ENCODE measurements at places on chromosomes 11 and 22.

- DNase-seq = no peak
Measured at GRCh38 chr11:111574373-111575225, 27.6 kb upstream of the SIK2 start.

DNA sequence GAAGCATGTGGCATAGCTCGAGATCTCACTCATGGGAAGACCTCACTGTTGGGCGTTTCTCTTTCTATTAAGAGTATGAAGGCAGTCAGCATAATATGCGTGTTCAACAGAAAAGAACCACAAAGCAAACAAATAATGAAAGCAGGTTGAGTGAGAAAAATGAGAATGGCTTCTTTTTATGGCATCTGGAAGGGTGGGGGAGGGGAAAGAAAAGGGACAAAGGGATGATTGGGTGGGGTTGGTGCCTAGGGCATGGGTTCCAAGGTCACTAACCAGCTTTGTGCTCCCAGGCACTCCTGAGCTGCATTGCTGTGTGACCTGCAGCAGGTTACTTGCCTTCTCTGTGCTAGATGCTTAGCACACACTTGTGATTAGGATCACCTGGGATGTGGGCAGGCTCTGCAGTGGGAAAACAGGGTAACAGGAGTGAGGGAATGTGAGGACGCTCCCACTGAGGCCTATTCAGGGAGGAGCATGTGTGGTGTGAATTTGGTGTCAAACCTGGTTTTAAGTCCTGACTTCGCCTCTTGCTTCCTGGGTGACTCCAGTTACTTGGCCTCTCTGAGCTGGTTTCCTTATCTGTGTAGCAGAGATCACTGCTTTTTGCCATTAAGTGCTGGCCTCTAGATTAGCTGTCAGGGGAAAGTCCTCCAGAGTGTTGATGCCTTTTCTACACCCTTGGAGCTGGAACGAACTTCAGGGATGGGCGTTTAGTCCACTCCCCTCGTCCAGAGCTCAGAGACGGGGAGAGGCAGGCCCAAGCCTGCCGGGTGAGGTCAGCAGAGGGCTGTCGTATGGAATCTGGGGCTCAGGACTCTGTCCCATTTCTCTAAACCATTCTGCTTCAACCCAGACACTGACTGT, 74.8 kb downstream of the KIAA1671 start:
- no peak for DNase-seq

DNA sequence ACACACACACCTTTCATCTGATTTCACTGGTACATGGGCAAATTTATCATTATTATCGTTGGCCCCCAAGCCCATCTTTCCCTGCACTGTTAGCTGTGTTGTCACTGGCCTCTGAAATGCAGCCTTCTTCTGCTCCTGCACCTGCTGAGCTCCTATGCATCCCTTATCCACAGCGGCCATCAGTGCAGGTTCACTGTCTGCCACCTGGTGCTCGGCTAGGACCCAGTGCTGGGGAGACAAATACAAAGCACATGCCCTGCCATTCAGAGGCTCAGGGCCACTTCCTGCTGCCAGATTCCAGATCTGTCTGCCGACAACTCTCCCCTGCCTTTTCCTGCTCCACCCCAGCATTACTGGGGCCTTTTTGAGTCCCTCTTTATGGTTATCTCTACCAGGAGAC, 1205.4 kb downstream of the TBC1D22A start:
- no peak for DNase-seq

DNA sequence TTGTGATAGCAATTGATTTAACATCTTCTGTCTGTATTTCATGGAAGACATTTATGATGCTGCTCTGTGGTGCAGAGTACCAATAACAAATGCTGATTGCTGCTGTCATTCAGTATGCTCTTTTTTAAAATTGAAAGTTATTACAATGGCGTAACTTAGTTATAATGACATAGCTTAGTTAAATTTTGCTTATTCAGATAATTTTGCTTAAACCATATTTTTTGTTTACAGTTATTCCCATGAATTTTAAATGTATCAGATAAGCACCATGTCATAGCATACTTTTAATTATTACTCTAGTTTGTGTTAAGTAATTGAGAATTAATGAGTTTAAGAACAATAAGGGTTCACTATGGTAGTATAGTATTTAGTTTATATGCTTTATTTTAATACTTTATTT, 15.5 kb downstream of the PRMT3 start:
- DNase-seq = no peak

DNA sequence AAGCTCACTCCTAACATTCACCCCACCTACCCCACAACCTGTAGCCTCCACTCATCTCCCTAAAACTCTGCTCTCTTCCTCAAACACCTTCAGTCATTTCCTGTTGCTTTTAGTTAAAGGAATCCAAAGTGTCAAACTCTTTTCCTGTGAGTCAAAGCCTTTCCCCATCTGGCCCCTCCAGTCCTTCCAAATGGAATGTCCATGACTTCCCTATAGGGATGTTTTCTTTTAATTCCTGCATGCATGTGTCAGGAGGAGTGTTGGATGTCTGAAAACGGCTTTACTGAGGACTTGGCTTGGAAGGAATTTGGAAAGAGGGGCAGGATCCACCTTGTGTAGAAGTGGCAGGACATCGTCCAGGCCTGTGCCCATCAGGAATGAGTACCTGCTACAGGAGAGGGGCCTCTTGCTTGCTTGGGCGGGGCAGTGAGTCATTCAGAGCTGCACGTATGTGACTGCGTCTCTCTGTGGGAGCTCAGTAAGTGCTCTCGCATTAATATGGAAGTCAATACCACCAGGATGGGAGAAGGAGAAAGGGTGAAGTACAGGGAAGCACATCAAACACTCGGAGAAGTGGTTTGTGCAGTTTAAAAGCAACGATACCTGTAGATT, 491.9 kb downstream of the OPCML start:
- DNase-seq = no peak

GRCh38 chr11:79045800-79046304, 395.0 kb downstream of the TENM4 start:
- DNase-seq = no peak

DNA sequence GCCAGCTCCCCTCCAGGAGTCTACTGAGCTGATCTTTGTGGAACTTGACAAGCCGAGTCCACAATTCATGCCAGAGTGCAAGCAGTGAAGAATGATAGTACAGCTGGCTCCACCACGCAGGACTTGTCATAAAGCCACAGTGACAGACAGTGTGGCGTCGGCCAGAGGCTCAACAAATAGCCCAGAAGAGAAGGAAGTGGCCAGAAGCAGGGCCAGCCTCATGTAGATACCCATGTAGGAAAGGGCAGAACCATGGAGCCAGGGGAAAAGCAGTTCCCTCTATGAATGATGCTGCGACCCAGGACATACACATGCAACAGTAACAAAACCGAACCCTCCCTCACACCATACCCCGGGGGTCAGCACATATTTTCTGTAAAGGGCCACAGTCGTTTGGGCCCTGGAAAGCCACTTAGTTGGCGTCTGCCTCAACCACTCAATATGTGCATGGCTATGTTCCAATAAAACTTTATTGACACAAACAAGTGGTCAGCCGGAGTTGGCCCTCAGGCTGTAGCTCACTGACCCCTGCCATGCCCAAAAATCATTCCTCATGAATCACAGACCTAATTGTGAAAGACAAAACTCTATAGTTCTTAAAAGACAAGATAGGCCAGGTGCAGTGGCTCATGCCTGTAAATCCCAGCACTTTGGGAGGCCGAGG, 161.4 kb downstream of the BRD1 start:
- no peak for DNase-seq

GRCh38 chr11:75056814-75057213, 39.9 kb downstream of the OR2AT4 start:
- no peak for DNase-seq

- no peak for DNase-seq
Measured at GRCh38 chr11:111776398-111777093, 10.4 kb upstream of the PPP2R1B start.

- no peak for DNase-seq
Measured at GRCh38 chr11:35548925-35549561, 23.6 kb upstream of the PAMR1 start.

GRCh38 chr11:70079691-70080090, 1.6 kb downstream of the ANO1 start:
- no peak for DNase-seq

DNA sequence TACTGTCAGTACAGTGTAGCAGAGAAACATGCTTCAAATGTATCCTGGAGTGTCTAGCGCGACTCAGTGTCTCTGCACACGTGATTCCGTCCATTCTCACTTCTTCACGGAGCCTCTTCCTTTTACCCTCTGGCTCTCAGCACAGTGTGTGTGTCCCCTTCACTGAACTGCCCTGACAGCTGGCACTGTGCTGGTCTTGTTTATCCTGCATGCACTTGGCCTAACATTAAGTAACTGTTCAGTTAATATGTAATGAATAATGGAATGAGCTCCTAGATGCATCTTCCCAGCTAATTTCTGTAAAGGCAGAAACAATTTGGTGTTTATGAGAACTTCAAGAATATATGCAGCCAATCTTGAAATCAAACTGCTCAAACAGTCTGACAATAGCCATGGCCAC, 44.4 kb downstream of the KMT5B start:
- no peak for DNase-seq

GRCh38 chr11:355581-356458, 13.5 kb upstream of the B4GALNT4 start:
- DNase-seq = no peak

DNA sequence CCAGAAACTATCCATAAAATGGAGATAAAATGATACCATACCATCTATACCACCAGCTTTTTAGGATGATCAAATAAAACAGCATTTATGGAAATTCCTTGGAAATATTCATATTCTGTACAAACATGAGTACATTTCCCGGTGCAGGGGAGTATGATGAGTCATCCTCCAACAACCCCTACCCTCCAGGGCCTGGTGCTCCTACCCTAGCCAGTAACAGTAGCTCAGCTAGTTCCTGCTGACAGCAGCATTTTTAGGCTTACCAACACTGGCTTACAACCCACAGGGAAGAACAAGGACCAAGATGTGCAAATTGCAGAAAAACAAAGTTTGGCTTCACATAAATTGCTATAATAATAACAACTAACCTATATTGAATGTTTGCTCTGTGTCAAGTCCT, 406.2 kb upstream of the CADM1 start:
- DNase-seq = no peak

DNA sequence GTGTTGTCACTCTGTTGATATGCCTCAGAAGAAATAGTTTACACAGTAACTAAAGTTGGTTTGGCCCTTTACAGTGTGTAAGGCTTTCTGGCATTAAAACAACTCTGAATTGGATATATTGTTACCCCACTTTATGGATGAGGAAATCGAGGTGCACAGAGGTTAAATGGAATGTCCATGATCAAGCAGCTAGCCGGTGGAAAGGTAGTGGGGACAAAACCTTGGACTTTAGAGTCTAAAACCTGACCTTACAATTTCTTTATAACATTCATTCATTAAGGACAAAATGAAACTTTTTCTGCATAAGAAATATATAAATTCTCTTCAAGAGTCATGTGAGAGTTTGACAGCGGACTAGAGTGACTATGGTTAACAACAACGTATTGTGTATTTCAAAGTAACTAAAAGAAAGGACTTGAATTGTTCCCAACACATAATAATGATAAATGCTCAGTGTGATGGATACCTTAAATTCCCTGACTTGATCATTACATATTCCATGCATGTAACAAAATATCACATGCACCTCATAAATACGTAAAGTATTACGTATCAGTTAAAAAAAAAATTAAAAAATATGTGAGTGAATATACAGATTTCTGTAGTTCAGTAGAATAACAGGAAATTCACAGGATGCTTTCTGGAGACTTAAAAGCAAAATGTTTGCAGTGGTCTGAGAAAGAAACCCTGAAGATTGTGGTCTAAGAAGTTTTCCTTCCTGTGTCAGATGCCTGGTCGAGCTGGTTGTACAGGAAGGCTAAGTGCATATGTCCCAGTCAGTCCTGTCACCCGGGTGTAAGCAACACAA, 51.0 kb downstream of the TEAD1 start:
- DNase-seq = no peak

- no peak for DNase-seq
Measured at GRCh38 chr11:43950311-43950855, 7.9 kb downstream of the C11orf96 start.

DNA sequence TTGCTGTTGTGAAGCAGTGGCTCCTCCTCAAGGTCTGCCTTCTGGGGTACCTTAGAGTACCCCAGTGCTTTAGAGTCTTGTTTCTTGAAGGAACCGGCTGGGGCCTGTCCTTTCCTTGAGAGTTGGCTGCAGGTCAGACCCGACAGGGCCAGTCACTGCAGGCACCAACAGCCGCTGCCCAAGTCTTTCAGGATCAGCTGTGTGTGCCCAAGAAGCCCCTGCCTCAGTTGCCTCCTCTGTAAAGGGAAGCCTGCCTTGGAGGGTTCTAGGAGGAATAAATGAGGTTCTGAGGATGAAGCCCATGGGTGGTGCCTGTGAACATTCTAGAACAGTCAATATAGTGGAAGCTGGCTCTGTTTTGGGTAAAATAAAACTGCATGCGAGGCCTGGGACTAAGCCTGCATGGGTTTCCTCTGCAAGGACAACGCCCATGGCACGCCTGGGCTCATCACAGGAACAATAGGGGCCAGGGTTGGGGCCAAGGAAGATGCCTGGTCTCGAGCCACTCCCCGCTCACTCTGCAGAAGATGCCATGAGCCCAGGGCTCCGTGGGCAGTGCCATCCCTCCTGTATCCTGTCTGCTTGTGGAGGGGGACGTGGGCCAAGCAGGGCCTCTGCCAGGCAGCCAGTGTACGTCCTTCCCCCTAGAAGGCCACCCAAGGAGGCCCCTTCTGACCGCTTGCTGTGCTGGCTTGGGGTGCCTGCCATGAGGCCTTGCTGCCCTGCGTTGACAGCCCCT, 81.6 kb downstream of the MED15 start:
- no peak for DNase-seq

- no peak for DNase-seq
Measured at GRCh38 chr11:72483412-72484186, 49.3 kb upstream of the CLPB start.

DNA sequence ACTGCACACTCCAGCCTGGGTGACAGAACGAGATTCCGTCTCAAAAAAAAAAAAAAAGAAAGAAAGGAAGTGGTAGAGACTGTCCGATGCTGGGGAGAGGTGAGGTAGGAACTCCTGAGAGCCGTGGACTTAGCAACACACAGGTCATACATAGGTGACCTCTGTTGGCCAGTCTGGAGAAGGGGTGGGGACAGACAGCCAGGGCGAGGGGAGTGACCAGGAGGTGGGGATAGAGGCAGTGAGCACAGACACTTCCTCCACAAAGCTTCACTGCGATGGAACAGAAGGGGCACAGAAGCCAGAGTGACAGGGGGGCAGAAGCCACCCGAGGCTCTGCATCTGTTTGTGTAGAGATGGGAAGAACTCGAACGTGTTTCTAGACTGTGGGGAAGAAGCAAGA, 47.1 kb downstream of the MYH9 start:
- no peak for DNase-seq

GRCh38 chr22:39153220-39153717, 789 bp upstream of the CBX7 start:
- DNase-seq = no peak
